ENCODE measurements at places on chromosomes 5 and 9. TPM values are rescaled to one million over a fixed set of nuclear protein-coding genes. Genes with fewer than 3 reads are reported as not detected.

BAAT gene
- polyA plus RNA-seq = 0.55 TPM

CAST gene
- polyA plus RNA-seq = 115 TPM

AMBP gene
- not detected for polyA plus RNA-seq

MCIDAS gene
- not detected for polyA plus RNA-seq

SLC25A2 gene
- polyA plus RNA-seq = not detected

IFNA5 gene
- polyA plus RNA-seq = not detected

Data from muscle of back (tissue), 13 donors.